ENCODE measurements at places on chromosomes 12 and 14. TPM values are rescaled to one million over a fixed set of nuclear protein-coding genes. Genes with fewer than 3 reads are reported as not detected.

Gene SLCO1B1
- not detected for total RNA-seq

Gene INTS13
- 39.2 TPM for total RNA-seq

Gene IAPP
- total RNA-seq = not detected

Gene OASL
- total RNA-seq = 0.18 TPM

Gene C12orf50
- not detected for total RNA-seq

Gene DPPA3
- total RNA-seq = not detected

Gene OVCH1
- not detected for total RNA-seq

Gene SLC6A15
- 7.2 TPM for total RNA-seq

Gene MUCL1
- total RNA-seq = not detected

Gene LRRC10
- total RNA-seq = not detected

Gene ACSM4
- not detected for total RNA-seq

Gene CRACR2A
- total RNA-seq = 13.3 TPM

Gene OTOGL
- not detected for total RNA-seq

Gene CAPZA3
- total RNA-seq = not detected

Gene TSPAN19
- total RNA-seq = not detected

Gene KCNMB4
- under 0.01 TPM for total RNA-seq

All from myometrial cell (primary cell).